ENCODE measurements at places on chromosomes 5 and 9. TPM values are rescaled to one million over a fixed set of nuclear protein-coding genes. Genes with fewer than 3 reads are reported as not detected.

Gene GPR151
- polyA plus RNA-seq, result not detected

Gene FIBCD1
- polyA plus RNA-seq, result 1.8 TPM

Gene ST6GALNAC6
- 40.6 TPM for polyA plus RNA-seq

Gene FGD3
- 7.9 TPM for polyA plus RNA-seq

Gene STPG3
- polyA plus RNA-seq, result 1.1 TPM

DNA sequence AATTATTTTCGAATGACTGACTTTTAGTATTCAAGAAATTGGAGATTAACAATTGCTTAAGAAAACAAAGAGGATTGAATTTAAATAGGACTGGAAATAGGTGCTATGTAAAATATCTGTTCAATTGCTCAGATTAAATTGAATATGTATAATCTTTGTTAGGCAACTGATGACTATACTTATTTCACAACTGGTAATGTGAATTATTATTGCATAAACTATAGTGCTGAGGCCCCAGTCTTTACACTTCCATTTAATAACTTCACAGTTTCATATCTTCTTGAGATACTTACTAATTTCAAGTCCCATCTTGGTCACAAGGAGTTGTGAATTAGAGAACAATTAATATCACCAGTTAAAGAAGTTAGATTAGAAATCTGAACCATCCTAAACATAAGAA is 16.7 kb downstream of the CEP78 start:
- no peak for DNase-seq

DNA sequence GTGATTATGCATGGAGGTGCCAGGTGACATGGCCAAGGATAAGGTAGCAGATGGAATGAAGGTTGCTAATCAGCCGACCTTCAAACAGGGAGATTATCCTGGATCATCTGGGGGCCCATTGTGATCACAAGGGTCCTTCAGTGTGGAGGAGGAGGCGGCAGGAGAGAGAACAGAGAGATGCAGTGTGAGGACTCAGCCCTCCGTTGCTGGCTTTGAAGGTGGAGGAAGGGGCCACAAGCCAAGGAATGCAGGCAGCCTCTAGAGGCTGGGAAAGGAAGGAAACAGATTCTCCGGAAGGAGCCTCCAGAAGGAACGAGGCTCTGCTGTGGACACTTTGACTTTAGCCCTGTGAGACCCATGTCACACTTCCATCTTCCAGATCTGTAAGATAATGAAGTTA is 27.4 kb upstream of the EEIG1 start:
- DNase-seq, result no peak

- DNase-seq, result peak; percentile 48
Observed at GRCh38 chr5:14108170-14108996, 34.8 kb upstream of the TRIO start.

DNA sequence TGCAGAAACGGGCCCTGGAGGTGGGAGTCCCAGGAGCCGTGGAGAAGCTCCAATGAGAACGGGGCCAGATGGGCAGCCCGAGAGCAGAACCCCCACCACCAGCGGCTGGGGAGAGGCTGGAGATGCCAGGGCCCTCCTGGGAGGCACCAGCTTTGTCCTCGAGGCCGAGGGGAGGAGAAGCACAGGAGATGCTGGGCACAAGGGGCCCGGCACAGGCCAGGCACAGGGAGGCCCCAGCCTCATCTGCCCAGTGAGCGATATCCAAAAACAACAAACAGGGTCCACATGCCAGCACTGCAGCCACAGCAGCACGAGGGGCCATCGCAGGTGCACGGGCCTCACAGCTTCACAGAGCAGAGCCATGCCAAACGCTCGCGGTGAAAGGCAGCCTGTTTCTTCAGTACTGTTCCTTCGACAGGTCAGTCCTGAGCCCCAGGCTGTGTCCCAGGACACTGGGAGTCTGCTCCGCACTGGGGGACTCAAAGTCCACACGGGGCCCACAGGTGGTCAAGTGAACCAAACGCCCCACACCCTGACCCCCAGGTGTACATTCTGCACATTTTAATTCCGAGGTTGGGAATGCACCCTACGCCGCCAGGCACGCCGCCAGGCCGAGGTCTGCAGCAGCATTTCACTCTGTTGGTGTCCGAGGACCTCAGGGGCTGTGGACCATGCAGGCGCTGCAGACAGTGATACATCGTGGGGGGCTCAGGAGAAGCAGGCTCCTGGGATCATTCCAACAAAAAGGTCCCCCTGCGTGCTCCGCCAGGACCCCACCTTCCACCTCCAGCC is 9.5 kb downstream of the LPCAT1 start:
- DNase-seq, result no peak

DNA sequence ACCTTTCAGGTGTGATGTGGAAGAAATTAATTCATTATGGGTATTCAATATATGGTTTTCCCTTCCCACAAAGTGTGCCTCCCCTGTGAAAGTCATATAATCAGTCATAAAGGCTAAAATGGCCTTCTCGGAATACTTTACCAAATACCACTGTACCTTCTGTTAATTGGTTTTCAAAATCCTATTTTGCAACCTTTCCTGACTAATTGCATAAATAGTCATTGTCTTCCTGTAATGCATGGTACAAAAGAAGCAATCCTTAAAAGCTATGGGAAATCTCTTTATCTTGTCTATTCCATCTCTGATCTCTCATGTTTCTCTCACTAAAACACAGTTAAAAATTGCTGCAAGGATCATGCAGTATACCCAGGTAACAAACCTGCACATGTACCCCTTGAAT is 44.3 kb upstream of the UGCG start:
- DNase-seq, result no peak

DNA sequence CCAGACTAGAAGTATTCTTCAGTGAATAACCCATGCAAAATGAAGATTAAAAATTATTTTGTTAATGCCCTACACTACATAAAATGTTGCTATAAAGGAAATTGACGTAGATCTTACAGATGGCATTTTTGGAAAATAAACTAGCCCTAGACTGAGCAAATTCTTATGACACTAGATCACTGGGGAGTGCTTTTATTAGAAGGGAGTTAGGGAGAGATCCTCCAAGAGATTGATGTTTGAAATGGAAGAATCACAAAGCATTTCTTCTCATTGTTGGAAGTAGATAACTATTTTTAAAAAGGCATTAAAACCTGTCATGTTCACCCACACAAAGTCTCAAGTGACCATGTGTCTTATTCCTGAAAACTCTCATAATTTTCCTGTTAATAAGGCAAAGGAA is 351.1 kb upstream of the TLE4 start:
- no peak for DNase-seq

DNA sequence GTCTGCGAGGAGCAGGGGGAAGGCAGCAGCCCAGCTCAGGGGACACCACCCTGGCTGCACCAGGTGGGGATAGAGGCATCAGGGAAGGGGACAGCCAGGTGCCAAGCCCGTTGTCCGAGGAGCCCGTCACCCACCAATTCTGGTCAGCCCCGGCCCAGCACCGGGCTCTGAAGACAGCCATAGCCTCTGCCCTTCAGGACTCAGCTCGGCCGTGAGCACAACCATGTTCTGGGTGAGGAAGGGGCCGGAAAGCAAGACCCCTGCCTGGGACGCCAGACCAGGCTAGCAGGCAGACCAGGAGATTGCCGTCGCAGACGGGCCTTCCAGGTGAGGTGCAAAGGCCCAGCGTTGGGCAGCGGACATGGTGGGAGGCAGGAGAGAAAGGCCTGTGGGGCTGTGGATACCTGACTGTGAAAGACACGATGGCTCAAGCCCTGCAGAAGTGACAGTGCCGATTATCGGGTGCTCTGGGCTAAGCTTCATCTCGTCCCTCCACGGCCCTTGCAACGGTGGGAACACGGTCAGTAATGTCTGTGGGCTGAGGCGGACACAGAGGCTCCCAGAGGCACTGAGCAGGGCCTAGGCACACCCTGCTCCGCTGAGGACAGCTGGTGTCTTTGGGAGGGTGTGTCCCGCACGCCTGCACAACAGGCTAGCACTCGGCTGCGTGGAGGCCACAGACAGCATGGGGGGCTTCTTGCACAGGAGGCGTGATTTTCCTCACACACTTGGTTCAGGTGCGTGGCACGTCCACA is 36.5 kb downstream of the DBH start:
- no peak for DNase-seq

- DNase-seq, result no peak
Observed at GRCh38 chr5:124232515-124232914, 513.9 kb downstream of the ZNF608 start.

- no peak for DNase-seq
Observed at GRCh38 chr5:96125231-96125891, 163.7 kb upstream of the ELL2 start.

DNA sequence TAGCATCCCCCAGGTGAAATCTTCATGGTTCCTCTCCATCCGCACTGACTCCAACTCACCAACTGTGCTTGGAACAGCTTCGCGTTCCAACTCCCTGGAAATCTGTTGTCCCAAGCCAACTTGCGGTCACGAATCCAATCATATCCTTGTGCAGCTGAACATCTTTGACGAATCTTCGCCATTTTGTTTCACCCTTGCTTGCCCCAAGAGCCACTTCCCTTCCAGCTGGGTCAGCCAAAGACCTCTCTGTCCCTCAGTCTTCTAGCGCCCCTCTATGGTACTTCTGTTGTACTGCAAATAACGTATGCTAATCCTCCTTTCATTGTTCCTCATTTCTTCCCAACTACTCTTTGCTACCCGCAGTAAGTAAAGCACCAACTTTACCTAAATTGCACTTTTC is 61.0 kb upstream of the TARS1 start:
- DNase-seq, result no peak

DNA sequence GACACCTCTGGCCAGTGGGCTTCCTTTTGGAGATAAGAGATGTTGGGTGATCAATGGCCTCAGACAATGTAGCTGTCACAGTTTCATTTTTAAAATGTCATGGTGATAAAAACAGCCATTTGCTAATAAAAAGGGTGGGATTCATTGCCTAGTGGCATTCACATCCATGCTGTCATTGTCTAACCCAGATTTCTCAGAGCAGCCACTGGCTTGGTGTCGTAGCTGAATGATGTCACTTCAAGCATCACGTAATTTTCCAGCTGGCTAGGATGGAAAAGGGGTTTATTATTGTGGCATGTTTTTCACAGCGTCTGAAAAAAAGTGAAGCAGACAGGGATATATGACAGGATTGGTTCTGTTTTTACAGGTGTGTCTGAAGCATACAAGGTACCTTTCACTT is 184.7 kb downstream of the AOPEP start:
- no peak for DNase-seq

GRCh38 chr9:16221366-16221765 is 649.1 kb downstream of the BNC2 start:
- DNase-seq, result no peak
